ENCODE measurements at places on chromosomes 7 and 10. TPM values are rescaled to one million over a fixed set of nuclear protein-coding genes. Genes with fewer than 3 reads are reported as not detected.

The TMEM270 gene
- total RNA-seq: not detected

The ATOH7 gene
- total RNA-seq: not detected

The SOSTDC1 gene
- total RNA-seq: not detected

The PAX4 gene
- total RNA-seq: not detected

The CABCOCO1 gene
- total RNA-seq: not detected

The FAM131B gene
- total RNA-seq: 2.3 TPM

The IFIT3 gene
- total RNA-seq: 75.6 TPM
